ENCODE measurements at places on chromosomes 11 and 22. TPM values are rescaled to one million over a fixed set of nuclear protein-coding genes. Genes with fewer than 3 reads are reported as not detected.

Gene NADSYN1
- total RNA-seq = 114 TPM

- DNase-seq = no peak
Observed at GRCh38 chr11:128845334-128845780, 21.7 kb downstream of the KCNJ1 start.

DNA sequence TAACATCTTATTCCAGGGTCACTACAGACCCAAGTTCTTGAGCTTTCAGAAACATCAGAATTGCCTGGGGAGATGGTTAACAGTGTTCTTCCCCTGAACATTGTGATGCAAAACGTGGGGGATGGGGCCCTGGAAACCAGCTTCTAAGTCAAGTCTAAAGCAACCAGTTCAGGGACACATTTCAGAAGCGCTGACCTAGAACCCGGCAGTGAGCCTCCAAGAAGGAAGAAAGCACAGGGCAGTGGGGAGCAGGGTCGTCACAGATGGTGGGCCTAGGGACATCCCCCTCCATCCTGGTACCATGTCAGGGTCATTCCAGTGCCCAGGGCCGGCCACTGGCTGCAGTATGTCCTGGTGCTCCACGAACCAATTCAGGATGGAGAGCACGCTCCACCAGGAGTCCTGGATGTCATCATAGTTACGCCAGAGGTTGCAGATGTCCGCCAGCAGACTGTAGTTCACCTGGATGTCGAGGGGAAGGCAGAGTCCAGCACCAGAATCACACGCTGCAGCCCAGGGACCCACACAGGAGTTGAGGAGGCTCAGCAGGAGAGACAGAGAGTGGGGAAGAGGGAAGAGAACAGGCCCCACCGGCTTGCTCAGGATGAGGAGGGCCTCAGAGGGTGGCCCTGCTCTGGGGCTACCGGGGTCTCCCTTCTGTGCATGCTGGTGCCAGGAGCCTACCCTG is 5.0 kb downstream of the NAGA start:
- DNase-seq = no peak

Gene CASP1
- 66.7 TPM for total RNA-seq

GRCh38 chr11:84316866-84317555 is 1030.8 kb upstream of the CCDC90B start:
- no peak for DNase-seq

DNA sequence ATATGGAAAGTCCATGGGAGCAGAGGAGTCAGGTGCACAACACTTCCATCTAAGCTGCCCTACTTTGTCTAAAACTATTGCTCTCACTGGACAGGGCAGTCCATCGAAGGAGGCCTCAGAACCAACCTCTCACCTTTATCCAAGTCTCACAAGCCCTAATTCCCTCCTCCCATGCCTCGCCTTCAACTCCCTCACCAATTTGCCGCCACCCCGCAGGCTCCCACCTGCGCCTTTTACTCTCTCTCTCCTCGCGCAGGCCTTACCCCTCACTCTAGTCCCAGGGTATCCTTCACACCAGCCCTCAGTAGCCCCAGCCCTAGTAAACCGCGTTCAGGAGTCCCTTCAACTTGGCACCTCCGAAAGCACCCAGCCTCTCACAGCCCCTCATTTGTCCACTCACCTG is 451 bp downstream of the FHIP1B start:
- DNase-seq = no peak

GRCh38 chr11:122756417-122756816 is 81.9 kb upstream of the CRTAM start:
- DNase-seq = no peak

DNA sequence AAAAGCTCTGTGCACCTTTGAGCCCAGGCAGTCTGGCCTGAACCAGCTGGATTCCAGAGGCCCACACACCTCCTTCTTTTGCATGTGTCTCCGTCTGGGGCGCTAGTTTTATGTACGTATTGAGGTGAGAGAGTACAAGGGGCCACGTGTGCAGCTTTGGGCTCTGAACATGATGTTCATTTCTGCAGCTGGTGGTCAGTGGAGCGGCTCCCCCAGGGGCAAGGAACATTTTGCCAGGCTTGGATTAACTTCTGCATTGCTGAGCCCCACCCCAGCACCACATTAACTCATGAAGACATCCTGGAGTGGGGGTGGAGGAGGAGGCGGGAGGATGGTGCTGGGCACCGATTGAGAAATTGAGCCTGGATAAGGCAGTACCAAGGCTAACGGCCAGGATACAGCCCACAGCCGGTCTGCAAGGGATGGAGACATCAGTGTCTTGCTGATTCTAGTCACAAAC is 13.8 kb downstream of the USP2 start:
- no peak for DNase-seq

GRCh38 chr11:73390601-73391565 is 14.7 kb downstream of the RELT start:
- no peak for DNase-seq

GRCh38 chr11:77214557-77214956 is 86.5 kb downstream of the MYO7A start:
- DNase-seq = no peak

DNA sequence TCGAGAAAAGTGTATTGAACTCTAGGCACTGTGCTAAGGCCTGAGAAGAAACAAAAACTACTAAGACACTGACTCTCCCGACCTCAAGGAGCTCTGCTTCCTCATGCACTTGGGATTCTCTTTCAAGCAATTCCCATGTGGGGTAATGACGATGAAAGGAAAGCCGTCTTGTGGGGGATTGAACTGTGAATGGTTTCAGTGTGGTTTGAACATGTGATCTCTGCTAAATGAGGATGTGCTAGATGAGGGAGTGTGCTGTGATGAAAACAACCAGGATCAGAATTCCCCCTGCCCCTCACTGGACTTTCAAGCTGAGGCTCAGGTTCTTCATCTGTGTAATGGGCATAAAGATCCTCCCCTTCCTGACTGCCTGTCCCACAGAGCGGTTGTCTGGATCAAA is 74.9 kb downstream of the DEPDC5 start:
- DNase-seq = no peak

Gene KDM4E
- not detected for total RNA-seq

Gene GAL
- not detected for total RNA-seq

Gene APOA1
- 1.2 TPM for total RNA-seq

Gene CCDC73
- total RNA-seq = not detected

Gene ZPR1
- 87.1 TPM for total RNA-seq

Gene KDELR3
- total RNA-seq = not detected

DNA sequence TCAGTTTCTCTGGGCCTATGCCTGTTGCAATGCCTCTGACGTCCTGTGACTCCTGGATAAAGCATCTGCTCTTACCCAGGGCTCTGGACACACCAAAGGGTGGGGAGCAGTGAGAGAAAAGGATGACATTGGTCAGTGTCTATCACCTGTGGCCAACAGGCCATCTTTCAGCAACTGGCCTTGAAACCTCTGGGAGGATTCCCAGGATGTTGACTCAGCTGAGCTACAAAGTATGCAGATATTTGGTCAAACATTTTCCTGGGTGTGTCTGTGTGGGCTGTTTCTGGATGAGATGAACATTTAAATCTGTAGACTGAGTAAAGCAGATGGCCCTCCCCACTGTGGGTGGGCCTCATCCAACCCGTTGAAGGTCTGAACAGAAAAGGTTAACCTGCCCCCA is 149.9 kb downstream of the SPATA19 start:
- no peak for DNase-seq

- DNase-seq = no peak
Observed at GRCh38 chr11:92211576-92212167, 12.9 kb upstream of the FAT3 start.

DNA sequence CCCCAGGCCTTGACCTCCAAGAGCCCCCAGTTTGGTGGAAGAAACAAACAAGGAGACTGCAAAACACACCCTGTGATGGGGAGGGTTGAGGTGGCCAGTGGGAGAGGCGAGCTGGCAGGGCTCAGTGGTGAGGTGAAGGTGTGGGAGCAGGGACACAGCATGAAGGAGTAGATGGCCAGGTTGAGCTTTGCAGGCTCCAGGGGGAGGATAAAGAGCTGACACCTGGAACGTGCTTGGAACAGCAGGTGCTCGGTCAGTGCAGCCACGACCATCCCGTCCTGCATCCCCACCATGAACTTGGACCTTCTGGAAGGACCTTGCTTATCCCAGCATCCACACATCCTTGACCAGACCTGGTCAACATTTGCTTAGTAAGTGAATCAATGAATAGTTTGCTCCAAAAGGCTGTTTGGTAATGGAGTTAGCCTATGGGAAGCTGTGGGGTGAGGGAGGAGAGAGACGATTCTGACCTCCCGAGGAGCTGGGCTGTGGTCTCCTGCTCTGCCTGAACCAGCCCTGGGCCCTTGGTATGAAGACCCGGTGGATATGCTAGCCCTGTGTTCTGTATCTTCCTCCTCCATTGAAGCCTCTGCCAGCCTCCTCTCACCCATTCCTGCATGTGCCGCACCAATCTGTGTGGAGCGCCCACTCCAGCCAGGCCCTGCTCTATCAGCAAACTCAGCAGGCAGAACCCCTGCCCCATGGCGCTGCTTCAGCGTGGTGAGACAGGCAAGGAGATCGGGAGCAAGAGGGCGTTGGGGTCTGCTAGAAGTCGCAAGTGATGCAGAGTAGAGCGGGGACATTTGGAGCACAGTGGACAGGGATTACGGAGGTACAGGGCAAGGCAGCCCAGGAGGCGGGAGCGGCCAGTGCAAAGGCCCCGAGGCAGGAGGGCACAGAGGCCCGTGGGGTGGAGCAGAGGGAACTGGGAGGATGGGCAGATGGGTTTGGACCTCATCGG is 9.9 kb downstream of the LINC01488 start:
- DNase-seq = no peak

DNA sequence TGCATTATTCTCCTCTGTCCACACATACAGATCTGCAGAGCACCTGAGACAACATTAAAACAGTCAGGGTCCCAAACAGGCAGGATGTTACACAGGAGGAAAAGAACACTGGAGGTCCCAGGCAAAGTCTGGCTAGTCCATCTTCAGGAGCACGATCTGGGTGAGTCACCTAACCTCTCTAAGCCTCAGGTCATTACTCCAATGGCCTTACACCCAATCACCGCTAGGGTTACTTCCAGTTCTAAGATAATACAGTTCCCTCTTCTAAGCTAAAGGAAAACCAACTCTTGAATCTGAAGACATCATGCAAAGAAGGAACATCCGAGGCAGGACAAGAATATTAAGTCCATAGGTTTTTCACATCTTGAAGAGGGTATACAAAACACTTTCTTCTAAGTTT is 24.5 kb downstream of the ASCC2 start:
- DNase-seq = no peak

- no peak for DNase-seq
Observed at GRCh38 chr22:23751441-23751996, 607 bp upstream of the ZNF70 start.

DNA sequence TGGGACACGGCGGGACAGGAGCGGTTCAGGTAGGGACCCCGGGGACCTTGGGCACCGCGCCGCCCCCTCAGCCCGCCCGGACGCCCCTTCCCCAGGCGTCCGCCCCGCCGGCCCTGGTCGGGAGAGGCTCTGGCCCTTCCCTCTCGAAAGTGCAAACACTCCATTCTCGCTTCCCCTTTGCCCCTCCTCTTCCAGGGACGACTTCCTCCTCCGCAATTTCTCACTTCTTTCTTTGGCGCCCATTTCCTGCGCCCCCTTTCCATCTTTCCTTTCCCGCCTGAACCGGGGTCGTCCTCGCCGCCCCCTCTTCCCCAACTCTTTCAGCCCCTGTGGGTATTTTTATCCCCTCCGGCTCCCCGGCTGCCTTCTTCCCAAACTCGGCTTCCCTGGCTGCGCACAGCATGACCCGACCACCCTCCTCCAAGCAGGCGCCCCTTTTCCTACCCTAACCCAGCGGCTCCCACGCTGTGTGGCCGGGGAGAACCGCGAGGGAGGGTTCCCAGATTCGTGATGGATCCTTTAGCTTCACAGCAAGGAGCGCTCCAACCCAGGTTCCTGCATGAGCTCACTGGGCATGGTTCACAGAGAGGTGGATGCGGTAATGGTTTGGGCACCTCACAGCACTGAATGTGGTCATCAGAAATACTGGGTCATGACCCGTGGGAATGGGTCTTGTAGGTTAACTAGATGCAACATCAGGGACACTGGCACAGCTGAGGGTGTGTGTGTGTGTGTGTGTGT is 689 bp downstream of the RAB39A start:
- DNase-seq = no peak

- no peak for DNase-seq
Observed at GRCh38 chr11:40354121-40354520, 1105.3 kb downstream of the LRRC4C start.

GRCh38 chr22:41911001-41911611 is 3.8 kb downstream of the SHISA8 start:
- no peak for DNase-seq

Gene HDHD5
- total RNA-seq = 16.7 TPM

DNA sequence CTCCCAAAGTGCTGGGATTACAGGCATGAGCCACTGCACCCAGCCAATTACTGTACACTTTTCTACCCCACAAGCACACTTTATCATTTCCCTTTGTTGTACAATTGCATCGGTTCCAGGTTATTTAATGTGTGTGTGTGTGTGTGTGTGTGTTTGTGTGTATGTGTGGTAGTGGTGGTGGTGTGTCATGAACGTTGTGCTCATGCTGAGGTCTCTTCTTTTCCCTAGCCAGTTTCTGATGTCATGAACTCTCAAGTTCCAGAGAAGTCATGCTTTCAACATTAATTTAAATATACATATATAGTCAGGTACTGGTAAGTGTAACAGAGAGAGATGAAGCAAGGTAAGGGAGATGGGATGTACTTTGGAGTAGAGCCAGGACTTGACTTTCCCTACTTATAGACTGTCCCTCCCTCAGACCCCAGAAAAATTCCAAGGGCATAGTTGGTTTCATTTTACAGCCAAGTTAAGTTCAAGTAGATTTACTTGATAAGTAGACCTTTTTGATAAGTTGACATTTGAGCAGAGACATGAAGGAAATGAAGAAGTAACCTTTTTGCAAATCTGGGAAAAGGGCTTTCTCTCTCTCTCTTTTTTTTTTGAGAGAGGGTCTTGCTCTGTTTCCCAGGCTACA is 42.7 kb downstream of the WEE1 start:
- no peak for DNase-seq

- no peak for DNase-seq
Observed at GRCh38 chr22:27839057-27839660, 37.6 kb upstream of the MN1 start.

Gene VPREB1
- not detected for total RNA-seq

DNA sequence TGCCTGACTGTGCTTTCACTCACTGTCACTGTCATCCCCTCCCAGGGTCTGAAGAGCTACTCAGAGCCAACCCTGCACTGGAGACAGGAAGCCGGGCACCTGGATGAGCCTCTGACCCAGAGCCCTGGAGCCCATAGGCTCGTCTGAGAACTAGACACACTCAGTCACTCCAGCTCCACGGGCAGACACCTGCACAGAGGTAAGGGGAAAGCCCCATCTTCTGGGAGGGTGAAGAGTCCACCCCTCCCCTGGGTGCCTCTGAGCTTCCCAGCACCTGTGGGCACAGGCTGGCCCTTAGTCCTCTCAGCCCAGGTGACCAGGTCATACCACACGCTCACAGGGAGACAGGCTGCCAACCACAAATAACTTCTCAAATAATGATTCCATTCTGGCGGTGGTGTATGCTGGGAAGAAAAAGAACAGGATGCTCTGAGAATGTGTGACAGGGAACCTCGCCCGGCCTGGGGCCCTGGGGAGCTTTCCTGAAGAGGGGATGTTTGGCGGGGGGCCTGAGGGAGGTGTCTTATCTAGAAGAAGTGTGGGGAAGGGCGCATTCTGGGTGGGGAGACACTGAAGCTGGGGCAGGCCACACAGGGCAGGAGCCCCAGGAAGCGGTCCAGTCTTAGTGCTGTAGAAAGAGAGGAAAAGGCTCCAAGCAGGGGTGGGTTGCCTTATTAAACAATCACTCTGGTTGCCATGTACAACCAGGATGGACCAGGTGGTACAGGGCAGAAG is 5.3 kb downstream of the CCDC157 start:
- DNase-seq = no peak

- DNase-seq = no peak
Observed at GRCh38 chr22:24189249-24190158, 8.2 kb downstream of the SUSD2 start.

- no peak for DNase-seq
Observed at GRCh38 chr11:95337175-95337957, 106.4 kb upstream of the SESN3 start.
